ENCODE measurements at places on chromosomes 5 and 9. TPM values are rescaled to one million over a fixed set of nuclear protein-coding genes. Genes with fewer than 3 reads are reported as not detected.

DNA sequence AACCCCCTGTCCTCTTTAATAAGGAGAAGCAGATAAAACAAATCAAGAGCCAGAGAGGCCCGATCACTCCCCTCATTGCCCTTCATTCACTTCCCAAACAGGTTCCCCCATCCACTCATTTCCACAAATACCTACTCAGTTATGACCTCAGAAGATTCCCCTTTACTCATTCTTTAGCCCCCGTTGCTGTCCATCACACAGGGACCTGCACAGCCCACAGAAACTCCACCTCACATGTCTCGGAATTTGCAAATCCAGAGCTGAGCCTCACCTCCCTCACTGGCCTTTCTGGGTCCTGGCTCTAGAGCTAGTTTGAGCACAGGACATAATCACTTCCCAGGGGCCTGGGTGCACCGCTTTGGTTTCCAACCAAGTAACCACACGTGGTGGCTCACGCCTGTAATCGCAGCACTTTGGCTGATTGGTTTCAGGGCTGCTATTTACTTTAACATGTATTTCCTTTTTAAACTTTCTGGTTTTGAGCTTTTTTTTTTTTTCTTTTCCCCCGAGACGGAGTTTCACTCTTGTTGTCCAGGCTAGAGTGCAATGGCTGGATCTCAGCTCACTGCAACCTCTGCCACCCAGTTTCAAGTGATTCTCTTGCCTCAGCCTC, 17.8 kb downstream of the ATP6V0E1 start:
- DNase-seq: no peak

GRCh38 chr5:5062525-5063302, 77.4 kb upstream of the ADAMTS16 start:
- no peak for DNase-seq

DNA sequence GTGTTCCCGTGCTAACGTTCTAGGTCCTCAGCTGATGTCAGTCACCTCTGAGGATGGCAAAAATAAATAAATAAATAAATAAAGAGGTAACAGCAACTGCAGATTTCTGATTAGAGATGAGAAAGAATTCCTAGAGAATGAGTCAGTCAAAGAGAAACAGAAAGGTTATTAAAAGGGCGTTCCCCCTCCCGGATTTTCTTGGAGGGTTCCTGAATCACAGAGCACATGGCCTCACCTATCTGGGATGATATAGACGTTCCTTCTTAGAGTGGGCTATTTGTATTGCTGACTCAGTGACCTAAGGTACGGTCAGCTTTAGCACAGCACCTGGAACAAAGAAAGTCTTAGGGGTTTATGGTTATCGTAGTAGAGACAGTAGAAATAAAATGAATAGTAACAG, 30.6 kb downstream of the HTR4 start:
- DNase-seq: no peak

DNA sequence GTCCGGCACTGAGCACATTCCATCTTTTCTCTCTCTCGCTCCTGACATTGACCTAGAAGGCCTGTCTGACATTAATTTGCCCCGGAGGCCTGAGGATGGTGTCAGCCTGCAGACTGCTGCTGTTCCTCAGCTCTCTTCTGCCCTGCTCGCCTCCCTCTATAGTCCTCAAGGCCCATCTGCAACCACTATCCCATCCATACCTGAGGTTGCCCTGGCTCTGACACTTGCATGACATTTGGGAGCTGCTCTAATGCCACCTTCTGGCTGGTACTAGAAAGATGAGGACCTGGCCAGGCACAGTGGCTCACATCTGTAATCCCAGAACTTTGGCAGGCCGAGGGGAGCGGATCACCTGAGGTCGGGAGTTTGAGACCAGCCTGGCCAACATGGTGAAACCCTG, 38.6 kb upstream of the GGTA1 start:
- no peak for DNase-seq

- peak; percentile 45 for DNase-seq
These were observed 28.6 kb upstream of the FBXW11 start for GRCh38 chr5:172035049-172035448.

GRCh38 chr9:81321551-81321950, 367.8 kb downstream of the TLE1 start:
- no peak for DNase-seq

GRCh38 chr5:133944263-133945185, 23.9 kb downstream of the C5orf15 start:
- peak; percentile 77 for DNase-seq

- no peak for DNase-seq
These were observed 357.8 kb downstream of the TMEM38B start for GRCh38 chr9:106052166-106052565.

DNA sequence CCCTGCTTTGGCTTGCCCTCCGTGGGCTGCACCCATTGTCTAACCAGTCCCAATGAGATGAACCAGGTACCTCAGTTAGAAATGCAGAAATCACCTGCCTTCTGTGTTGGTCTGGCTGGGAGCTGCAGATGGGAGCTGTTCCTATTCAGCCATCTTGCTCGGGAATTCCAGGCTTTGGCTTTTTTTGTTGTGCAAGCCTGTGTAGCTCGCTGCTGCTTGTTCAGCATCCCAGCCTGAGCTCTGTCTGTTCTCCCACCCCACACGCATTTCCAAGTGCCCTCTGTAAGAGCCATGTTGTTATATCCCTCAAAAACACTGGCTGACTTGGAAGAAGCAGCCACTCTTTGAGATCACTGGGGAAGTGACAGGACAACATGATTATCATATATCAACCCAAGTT, 101.6 kb upstream of the DPYSL3 start:
- DNase-seq: no peak

- no peak for DNase-seq
These were observed 64.1 kb downstream of the PLAC8L1 start for GRCh38 chr5:146041180-146041789.

DNA sequence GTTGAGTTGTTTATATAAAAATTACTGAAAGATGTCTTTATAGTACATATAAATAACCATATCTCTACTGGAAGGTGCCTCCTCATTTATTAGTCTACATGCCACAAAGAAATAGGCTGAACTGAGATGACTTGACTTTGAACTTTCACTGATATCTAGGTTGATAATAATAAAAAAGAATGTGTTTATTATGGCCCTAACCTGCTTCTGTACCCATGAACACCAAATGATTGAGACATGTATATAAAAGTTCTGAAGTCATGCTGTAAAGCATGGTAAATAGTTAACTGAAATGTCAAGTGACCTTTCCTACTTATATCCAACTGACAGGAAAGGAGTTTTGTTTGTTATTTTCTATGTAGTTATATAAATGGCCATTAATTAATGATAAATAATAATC, 33.2 kb upstream of the GRAMD2B start:
- DNase-seq: no peak

DNA sequence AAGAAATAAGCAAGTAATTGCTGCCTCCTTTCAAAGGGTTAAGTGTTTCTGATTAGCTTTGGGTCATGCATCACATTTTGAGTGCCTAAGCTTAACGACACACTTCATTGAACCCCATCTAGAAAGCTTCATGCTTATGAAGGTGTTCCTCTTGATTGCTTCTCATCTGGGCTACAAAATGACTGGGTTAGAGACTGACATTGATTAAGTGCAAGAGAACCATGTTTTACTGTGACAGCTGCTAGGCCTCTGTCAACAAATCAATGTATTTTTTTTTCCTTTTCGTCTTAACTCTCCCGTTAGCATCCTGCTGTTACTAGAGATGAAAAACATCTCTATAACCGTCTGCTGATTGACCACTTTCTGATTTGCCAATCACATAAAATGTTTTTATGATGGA, 725.0 kb downstream of the TLE1 start:
- no peak for DNase-seq

DNA sequence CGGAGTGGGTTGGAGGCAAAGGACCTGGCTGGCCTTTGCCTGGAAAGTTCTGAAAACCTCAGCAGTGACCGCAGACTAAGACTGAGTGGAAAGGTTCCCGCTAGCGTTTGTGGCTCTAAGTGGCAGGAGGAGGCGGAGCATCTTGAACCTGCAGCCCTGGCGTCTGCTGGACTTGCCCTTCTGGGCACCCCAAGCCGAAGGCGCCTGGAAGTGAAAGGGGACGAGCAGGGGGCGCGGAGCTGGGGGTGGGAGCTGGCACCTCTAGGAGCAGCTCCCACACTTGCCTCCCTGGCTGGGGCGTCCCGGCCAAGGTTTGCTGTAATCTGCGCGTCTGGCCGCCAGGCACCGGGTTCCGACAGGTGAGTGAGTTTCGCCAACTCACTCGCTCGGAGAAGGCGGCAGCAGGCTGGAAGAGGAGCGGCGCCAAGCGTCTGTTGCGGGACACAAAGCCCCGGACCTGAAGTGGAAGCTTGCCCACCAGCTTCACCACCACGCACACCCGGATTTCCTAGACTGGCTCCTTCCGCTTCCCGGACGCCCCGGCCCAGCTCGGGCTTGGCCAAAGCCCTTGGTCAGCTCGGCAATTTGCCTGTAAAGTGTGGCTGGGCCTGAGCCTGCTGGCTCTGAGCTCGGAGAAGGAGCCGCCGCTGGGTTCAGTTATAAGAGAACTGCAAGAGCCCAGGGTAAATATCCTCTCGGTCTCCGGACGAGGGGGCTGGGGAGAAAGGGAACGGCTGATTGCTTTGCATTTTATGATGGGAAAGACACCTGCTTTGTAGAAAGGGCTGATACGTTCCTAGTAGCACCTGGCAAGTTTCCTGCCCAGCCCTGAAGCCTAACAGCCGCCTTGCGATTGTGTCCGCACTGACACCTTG, at the start of gene GNA14:
GNA14 (minus strand) TSS at position 89 of the 875 bp plus-strand sequence. CDS start 529 bp downstream, outside the sequence.
- DNase-seq: no peak

- no peak for DNase-seq
These were observed 199.3 kb downstream of the SGCD start for GRCh38 chr5:156526081-156526925.

DNA sequence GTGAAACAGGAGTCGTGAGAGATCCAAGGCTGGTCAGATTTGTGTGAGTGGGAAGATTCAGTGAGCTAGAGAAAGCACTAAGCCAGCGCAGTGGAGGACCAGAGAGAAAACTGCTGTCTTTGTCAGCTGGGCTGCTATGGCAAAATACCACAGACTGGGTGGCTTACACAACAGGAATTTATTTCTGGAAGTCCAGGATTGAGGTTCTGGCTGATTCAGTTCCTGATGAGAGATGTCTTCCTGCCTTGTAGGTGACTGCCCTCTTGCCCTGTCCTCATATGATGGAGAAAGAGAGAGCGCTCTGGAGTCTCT, 24.2 kb upstream of the ANKRD33B start:
- DNase-seq: no peak

DNA sequence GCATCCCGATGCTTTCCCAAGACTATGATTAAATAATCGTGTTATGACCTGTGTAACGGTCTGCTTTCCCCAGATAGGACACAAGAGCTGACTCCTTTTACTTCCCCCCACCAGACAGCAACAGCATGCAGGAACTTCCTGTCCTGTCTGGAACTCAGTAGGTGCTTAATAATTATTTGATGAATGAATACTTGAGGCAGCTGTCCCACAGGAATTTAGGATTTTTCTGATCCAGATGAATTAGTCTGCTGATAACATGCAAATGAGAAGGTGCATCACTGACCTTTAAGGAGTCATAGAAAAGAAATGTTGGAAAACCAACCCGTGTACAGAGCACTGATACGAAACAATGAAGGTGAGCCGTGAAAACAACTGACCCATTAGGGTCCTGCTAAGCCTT, 12.2 kb downstream of the RNF130 start:
- DNase-seq: no peak

DNA sequence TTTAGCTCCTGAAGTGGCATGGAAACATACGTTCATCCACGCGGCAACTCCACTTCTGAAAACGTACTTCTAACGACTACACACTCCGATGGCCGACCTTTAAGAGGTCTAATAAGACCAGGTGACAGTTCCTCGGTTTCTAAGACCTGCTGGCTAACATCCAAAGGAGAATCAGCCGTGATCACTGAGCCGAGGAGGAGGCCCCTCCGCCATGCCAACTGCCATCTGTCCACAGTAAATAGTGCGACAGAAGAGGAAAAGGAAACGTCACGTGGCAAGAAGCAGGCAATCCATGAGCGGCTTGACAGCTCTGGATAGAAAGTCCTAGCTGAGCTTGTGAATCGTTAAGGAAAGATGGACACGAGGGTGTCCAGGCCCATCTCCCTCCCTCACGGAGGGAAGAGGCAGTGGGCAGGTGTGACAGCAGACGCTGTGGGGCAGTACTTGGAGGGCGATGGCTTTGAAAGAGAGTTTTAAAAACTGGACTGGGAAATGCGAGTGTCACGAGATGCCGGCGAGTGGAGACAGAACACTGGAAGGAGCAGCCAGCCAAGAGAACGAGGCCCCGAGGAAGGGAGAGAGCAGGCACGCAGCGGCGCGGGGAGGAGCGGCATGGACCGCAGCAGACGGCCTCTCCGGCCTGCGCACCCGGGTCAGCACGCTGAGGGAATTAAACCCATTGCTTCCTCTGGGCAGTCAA, 66.7 kb upstream of the TBC1D9B start:
- no peak for DNase-seq

DNA sequence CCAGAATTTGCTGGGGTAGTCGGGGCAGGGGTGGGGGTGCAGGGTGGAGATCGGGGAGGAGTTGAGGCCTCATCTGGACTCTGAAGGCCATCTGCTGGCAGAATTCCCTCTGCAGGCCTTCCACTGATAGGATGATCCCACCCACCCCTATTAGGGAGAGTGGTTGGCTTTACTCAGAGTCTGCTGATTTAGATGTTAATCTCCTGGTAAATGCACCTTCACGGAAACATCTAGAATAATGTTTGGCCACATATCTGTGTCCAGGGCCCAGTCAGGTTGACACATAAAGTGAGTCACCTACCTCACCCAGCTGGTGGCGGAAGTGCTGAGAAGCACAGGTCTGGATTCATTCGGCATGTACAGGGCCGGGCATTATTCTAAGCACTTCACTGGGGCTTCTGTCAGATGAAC, 50.0 kb downstream of the DAPK1 start:
- DNase-seq: no peak

The ACER2 gene
- total RNA-seq: 5.5 TPM

GRCh38 chr5:28788954-28789353, 1750.6 kb upstream of the CDH9 start:
- DNase-seq: no peak

All from B cell (primary cell).